Transverse colon (tissue), 4 donors: ENCODE measurements at places on chromosomes 16 and 17. TPM values are rescaled to one million over a fixed set of nuclear protein-coding genes. Genes with fewer than 3 reads are reported as not detected.
A peak's percentile ranks its signal among the peaks of the same experiment; 100 is the strongest.

DNA sequence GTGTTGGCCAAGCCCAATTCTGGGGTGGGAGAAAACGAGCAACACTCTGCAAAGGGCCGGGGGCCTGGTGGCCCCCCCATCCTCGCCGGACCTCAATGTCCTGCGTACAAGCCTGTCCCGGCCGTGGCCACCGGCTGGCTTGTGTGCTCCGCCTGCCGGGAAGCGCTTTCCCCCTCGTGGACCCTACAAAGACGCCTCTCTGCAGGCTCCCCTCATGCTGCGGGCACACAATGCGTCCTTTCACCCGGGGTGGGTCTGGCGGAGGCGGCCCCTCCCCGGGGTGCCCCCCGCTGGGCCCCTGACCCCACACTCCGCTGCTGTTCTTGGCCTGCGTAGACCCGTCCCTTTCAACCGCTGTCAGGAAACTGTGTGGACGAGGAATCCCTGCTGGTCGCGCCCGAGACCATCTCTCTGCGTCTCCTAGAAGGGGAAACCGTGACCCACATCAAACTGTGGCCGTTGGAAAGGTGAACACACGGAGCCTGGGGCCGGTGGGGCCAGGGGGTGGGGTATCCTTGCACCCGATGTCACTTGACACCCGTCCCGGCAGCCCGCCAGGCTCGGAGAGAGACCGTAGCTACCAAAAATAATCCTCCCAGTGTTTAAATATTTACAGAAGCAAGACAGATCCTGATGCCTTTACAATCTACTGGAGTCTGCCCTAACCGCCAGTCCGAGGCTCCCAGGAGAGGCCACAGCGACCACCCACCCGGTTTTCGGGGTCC lies 43.6 kb downstream of the TBC1D16 start:
- DNase-seq, result peak; percentile 43

- DNase-seq, result no peak
These were observed 6.4 kb upstream of the ZNF750 start for GRCh38 chr17:82846061-82846691.

CA7 gene
- 116 TPM for total RNA-seq

CHD9NB gene
- total RNA-seq, result not detected

CLEC19A gene
- not detected for total RNA-seq

GRCh38 chr17:12907477-12907876 lies 110.3 kb downstream of the ELAC2 start:
- no peak for DNase-seq
